ENCODE measurements at places on chromosomes 6 and 20.

GRCh38 chr20:62946918-62947317 lies 5.6 kb upstream of the SLC17A9 start:
- no peak for DNase-seq

DNA sequence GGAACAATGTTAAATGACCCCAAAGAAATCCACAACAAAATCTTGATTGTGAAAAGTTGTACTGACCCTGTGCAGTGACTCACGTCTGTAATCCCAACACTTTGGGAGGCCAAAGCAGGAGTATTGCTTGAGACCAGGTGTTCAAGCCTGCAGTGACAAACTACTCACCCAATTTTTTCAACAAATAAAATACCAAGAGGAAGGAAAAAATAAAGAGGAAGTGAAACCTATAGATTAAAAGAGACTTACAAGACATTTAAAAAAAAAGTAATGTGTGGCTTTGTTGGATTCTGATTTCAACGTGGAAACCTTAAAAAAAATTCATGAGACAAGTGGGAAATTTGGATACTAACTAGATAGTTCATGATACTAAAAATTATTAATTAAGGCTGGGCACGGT lies 31.9 kb downstream of the GINS1 start:
- DNase-seq, result no peak

DNA sequence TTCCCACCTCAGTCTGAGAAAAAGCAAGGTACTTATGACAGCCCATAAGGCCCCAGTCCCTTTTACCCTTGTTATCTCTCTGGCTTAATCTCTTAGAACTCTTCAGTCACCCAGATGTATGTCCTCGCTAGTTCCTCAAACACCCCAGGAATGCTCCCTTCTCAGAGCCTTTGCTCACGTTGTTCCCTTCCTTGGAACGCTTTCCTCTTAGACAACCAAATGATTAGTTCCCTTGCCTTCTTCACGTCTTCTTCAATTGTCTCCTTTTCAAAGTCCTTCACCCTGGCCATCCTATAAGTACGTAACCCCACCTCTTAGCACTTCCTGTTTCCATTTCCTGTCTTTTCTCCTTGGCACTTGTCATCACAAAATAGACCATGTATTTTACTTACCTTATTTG lies 1.1 kb upstream of the APOBEC2 start:
- DNase-seq, result no peak

DNA sequence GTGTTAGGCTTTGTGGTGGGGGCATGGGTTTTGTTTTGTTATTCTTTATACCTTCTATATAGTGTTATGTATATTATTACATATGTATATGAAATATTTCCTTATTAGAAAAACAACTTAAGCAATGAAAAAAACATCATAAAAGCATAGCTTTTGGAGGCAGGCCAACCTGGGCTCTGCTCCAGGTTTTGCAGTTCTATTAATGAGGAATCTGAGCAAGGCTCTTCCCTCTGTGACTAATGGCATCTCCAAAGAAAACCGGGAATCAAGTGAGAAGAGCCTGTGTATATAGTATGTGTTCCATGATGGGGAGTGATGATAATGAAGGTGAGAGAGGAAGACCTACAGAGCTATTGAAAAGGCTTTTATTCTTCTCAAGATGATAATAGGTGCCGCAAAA lies 291.1 kb downstream of the CLIC5 start:
- DNase-seq, result peak; percentile 81

- DNase-seq, result no peak
These were observed 65.4 kb downstream of the EZR start for GRCh38 chr6:158753811-158754210.

DNA sequence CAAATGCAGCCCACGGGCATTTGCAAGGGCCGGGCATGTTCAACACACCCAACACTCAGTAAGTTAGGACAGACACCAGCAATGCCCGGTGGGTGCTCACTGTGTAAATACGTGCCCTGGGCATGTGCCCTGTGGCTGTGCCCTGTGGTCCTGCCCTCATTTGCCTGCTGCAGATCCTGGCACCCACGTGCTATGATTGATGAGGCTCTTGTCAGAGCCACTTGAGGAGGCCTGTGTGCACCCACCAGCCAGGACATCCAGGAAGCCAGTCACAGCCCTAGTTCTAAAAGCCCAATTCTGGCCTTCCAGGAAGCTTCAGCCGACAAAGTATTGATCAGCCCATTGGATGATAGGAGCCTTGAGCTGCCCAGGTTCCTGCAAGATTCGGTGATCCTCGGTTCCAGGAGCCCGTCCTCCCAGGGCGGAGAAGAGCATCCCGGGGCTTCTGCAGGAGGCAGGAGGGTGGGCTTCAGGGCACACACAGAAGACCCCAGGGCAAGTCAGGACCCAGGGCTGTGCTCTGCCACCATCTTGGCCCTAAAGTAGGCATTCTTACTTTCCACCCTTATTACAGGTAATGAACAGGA lies 223.9 kb downstream of the PREX1 start:
- no peak for DNase-seq

GRCh38 chr20:9348747-9349146 lies 165.6 kb upstream of the LAMP5 start:
- no peak for DNase-seq

- DNase-seq, result no peak
These were observed 780.1 kb downstream of the TFAP2A start for GRCh38 chr6:9634776-9635175.

DNA sequence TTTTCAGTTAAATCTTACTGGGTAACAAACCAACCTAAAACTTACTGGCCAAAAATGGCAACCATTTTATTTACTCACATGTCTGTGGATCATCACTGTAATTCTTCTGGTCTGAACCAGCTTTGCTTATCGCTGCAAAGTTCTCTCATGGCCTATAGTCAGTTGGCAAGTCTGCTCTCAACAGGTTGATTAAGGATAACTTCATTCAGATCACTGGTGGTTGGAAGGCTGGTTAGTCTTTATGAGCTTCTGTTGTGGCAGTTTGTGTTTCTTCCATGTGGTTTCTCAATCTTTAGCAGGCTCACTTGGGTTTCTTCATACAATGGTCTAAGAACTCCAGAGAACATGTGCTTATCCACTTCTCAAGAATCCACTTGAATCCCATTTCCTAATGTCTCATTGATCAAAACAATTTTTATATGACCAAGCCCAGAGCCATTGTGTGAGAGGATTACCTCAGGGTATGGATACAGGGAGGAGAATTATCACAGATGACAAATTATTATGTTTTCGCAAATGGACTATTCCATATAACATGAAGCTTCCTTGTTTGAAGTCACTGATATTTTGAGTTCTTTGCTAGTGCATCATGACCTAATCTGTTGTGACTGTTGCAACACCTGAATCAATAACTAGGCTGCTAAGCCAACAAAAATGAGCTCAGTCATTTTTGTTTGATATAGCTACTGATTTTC lies 155.4 kb upstream of the BMP2 start:
- DNase-seq, result no peak

DNA sequence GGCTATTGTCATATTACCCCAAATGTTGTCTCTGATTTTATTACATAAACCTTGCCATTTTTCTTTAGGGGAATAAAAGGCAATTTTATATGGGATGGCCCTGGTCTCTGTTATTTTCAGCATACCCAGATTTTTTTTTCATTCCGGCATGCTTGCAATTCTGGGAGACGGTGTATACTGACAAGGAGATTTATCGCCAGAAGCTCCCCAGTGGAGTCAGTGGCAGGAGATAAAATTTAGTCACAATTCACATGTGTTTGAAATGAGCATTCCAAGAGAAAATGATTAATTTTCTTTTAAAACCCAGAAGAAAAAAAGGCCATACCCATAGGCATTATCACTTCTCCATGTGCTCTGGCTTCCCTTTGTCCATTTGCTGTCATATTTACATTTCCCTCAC lies 250.8 kb upstream of the RSPO3 start:
- DNase-seq, result no peak

- DNase-seq, result no peak
These were observed 2.5 kb downstream of the NPBWR2 start for GRCh38 chr20:64104667-64105451.

GRCh38 chr6:12082368-12082767 lies 70.3 kb downstream of the HIVEP1 start:
- DNase-seq, result no peak

DNA sequence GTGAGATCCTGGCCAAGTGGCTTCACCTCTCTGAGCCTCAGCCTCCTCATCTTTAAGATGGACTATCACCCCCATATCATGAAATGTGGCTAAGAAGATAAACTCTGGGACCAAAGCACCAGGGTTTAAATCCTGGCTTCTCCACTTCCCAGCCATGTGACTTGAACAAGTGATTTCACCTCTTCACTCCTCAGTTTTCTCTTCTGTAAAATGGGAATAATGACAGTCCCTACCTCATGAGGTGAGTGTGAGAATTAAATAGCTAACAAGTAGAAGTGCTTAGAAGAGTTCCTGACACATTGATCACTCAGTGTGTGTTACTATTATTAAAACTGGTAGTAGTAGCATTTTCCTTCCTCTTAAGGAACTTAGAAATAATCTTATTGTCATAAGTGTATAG lies 516.9 kb upstream of the SULF2 start:
- DNase-seq, result no peak

DNA sequence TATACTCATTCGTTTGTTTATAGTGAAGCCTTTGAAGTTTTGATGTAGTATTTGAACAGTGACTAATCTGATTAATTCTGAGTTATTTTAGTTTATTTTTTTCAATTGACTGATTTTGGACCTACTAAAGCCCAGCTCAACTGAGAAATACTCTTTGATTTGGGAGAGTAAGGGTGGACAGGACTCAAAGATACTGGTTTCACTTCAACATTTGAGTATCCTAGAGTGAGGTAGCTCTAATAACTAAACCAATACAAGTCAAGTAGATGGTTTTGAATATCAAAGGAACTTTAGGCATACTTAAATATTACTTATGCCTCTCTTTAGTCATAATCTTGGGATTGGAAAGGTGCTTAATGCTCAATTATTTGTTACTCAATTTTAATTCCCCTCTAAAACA lies 65.6 kb downstream of the ZNF292 start:
- DNase-seq, result no peak

- DNase-seq, result no peak
These were observed 111.3 kb upstream of the CDYL start for GRCh38 chr6:4664911-4665310.

GRCh38 chr6:108116546-108117426 lies 42.2 kb upstream of the OSTM1 start:
- no peak for DNase-seq

All from astrocyte of the cerebellum (primary cell).